Stimulated activated CD8-positive, alpha-beta memory T cell treated with anti-CD3 and anti-CD28 coated beads, Interleukin-4, amount 100 ng/mL, for 48 hours (primary cell): ENCODE measurements at places on chromosomes 11 and 22.

DNA sequence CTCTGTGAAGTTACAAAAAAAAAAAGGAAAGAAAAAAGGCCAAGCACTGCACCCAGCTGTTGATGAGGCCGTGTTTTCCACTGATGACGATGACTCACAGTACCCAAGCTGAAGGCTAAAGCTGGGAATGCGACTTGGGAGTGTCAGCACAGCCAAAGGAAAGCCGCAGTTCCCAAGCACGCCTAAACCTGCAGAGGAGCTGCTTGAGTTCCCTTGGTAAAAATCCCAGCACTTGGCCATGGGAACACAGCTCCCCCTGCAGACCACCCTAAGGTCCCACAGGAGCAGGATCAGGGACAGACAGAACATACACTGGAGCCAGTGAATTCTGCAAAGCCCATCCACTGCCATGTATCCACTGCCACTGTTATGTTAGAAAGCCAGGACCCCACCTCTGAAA, 39.9 kb downstream of the SERGEF start:
- DNase-seq = peak; percentile 28

- DNase-seq = no peak
Measured at GRCh38 chr11:14908214-14908880, 16.3 kb upstream of the CYP2R1 start.

GRCh38 chr11:94662065-94662779, 95.1 kb downstream of the PIWIL4 start:
- DNase-seq = no peak

DNA sequence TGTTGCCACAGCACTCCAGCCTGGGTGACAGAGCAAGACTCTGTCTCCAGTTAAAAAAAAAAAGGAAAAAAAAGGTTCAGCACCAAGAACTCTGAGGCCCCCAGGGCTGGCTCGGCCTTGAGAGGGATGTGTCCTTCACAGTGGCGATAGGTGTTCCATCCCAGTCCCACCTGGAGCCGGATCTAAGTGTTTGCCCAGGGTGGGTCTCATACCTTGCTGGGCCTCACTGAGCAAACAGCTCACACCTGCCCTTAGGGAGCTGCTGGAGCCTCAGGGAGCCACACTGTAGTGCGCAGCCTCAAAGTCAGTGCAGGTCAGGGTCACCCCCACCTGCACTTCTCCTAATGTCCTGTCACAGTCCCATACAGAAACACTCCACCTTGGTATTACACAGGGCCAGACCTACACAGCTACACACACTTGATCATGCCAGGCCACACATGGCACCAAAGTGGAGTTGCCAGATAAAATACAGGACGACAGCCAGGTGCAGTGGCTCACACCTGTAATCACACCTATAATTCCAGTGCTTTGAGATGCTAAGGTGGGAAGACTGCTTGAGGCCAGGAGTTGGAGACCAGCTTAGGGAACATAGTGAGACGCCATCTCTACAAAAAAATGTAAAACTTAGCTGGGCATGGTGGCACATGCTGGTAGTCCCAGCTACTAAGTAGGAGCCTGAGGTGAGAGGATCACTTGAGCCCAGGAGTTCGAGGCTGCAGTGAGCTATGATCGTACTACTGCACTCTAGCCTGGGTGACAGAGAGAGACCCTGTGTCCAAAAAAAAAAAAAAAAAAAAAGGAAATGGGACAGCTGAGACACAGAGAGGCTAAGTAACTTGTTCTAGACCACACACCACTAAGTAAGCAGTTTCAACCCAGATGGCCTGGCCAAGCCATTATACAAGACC, 7.3 kb downstream of the STARD10 start:
- no peak for DNase-seq

DNA sequence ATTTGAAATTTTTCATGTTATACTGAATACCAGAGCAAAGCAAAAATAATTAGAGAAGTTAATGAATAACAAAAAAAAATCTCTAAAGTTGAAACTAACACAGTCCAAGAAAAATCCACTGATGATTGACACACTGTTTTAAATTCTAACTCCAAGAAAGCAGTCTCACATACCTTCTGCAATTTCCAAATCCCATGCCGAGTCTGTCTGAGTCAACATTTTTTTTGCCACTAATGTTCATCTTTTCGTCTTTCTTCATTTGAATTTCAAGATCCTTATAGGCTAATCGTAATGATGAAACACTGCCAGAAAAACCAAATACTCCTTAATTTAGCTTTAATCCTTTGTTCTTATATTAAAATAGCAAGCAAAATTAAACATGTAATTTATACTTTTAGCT, 39.5 kb downstream of the ARFGAP3 start:
- DNase-seq = no peak

- DNase-seq = no peak
Measured at GRCh38 chr11:34348919-34349318, 8.9 kb downstream of the ABTB2 start.

DNA sequence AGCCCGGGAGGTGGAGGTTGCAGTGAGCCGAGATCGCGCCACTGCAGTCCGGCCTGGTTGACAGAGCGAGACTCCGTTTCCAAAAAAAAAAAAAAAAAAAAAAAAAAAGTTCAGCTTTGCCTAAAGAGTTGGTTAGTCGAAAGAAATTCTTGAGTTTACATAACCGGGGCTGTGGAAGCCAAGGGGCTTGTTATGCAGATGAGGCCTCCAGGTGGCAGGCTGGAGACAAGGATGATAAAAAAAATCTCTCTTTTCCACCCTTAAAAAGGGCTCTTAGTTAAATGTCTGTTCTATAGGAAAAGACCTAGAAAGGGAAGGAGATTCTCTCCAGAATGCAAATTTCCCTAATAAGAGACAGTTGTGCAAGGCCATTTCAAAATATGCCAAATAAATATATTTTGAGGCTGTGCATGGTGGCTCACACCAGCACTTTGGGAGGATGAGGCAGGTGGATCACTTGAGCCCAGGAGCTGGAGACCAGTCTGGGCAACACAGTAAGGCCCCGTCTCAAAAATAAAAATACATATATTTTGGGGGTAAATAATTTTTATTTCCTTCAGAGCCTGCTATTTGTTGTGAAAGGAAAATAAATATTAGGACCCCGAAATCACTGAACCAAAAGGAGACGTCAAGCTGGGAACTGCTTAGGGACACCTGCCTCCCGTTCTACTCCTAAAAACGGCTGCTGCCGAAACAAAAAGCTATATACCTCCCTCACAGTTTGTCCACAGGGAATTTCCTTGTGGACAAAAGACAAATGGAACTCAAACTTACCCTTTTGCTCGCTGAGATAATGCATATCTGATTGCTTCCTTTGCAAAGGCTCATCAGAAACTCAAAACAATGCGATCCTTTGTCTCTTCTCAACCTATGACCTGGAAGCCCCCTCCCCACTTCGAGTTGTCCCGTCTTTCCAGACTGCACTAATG, 2.4 kb upstream of the IFITM2 start:
- peak; percentile 69 for DNase-seq

DNA sequence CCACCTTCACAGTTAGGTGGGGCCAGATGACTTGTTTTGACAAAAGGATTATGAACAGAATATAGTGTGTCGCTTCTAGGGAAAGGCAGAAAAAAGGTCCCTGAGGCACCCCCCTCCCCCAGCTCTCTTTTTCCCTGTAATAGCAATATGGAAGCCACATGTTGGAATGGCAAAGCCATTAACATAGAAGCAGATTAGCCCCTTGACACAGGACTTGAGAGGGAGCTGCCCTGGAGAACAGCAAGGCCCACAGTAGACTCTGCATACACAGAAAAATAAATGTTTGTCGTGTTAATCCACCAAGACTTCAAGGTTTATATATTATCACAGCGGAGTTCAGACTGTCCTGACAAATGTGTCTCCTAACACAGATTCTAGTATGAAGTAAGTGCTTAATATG, 1222.9 kb downstream of the LRRC4C start:
- DNase-seq = no peak

GRCh38 chr11:93193731-93194130, 4.1 kb downstream of the SLC36A4 start:
- no peak for DNase-seq

DNA sequence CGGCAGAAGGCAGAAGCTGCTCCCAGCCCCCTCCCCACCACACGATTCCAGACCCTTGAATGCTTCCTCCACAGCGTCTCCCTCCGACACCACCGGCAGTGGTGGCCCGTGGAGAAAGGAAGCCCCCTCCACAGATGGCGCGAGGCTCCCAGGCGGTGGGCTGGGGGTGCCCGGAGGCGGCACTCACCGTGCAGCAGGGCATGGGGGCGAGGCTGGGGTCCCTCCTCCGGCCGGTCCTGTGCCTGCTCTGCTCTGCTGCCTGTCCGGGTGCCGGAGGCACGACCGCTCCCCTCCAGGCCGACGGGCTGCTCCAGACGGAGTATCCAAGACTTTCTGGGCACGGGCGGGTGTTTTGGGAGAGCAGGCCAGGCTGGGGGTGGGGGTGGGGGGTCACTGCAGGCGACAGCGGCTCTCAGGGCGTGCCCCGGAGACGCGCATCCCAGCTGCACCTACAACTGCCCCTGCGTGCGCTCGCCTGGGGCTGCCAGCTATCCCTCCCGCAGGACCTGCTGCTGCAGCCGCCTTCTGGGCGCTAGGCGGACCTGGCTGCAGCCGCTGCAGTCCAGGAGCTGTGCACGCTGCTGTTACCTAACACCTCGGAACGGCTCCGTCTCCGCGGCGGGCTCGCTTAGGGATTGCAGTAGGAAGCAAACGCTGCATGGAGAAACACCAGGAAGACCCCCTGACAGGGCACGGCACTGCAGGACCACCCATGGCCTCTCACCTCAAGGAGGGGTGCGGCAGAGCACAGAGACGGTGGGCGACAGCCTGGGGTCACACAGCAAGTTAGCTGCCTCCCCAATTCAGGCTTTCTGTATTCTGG, 15.2 kb downstream of the MRGPRG start:
- DNase-seq = no peak

DNA sequence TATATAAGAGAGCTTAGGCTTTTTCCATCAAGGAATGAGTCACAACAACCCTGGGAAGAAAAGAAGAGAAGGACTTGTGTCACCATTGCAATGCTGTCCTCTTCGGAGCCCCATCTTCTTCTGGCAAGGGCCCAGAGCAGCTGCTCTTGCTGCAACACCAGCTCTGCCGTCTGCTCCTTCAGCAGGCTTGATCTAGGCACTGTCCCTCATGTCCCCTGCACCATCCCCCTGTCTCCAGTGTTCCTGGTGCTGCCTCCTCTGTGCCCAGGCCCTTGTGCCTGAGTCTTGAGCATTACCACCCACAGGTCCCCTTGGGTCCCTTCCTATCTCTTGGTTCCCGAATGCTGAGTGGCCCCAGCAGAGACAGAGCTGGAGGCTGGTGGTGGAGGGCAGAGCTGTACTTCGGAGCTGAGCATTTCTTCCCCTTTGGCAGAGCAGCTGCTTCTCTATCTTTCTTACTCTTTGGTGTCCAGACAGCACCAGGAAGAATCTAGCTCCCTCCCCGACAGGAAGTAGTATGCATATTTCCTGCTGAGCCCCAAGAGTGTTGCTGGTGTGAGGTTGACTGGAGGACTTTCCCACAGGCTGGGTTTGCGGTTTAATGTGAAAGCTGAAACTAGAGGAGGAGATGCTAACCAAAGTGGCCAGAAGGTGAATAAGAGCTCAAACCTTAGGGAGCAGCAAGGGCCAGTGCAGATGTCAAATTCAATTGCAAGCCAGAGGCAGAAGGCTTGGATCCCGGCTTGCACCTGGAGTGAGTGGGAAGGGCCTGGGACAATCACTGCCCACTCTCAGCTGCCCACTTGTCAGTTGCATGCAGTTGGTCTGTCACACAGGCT, 27.8 kb downstream of the WEE1 start:
- peak; percentile 78 for DNase-seq
